RWPE2 (cell line): ENCODE measurements at places on chromosomes 7 and 10.

- no peaks in the 10 kb centered on the region for H3K27me3 ChIP-seq
- no peak overlapping the region for H3K4me3 ChIP-seq
- peaks cover 14% of the 10 kb centered on the region for H3K4me1 ChIP-seq
These were observed 53.7 kb upstream of the DUSP5 start for GRCh38 chr10:110444004-110444337.

DNA sequence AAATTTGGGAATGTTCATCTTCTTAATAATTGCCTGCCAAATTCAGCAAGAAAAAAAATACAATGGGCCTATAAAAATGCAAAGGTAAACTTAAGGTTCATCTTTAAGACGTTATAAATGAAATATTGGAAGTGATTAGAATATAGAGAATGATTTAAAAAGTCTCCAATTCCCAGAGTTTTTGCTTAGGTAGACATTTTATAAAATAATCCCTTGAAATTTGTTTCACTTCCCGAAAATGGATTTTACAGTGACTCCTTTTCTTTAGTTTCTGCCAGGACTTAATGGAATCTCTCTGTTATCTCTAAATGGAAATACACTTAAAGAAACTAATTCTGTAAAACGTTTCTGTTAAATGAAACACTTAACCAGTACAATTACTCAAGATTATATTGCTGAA lies 544.2 kb upstream of the TEX47 start:
- H3K4me1 ChIP-seq, result no peaks in the 10 kb centered on the region
- H3K36me3 ChIP-seq, result no peaks in the 10 kb centered on the region
- H3K27ac ChIP-seq, result no peak overlapping the region
- H3K27me3 ChIP-seq, result peaks cover 9% of the 10 kb centered on the region
- DNase-seq, result no peak

GRCh38 chr7:1665549-1666316 lies 4.3 kb upstream of the ELFN1 start:
- H3K27me3 ChIP-seq, result peaks cover 74% of the 10 kb centered on the region
- no peaks in the 10 kb centered on the region for H3K4me1 ChIP-seq
- H3K4me3 ChIP-seq, result peak overlapping the region; percentile 18
- DNase-seq, result peak; percentile 55

DNA sequence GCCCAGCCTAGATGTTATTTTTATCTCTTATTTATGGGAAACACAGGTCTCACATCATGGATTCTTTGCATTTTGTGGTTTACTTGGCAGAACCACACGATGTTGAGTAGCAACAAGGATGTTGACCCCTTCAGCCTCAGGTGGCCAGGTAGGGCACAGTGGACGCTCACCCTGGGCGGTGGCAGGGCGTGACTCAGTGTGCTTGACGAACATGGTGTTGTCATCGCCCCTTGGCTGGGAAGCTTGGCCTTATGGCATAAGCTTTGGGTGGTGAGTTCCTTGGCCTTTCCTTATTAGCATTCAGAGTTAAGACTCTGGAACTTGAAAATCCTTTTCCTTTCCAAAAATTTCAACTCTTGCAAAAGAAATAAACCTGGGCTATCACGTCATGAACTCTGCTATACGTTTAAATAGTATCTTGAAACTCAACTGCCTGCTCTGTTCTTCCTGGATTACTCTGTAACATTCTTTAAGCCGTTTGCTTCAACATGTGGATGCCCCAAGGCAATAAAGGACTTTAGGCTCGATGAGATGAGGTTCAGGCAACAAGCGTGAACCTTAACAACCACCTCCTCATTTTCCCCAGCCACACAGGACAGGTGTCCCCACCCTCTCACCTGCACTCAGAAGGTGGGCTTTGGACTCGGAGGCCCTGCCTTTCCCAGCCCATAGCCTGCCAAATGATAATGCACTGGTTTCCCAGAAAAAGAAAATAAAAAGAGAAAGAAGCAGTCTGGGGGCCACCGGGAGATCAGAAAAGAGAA lies 22.5 kb upstream of the ECHDC3 start:
- H3K27ac ChIP-seq, result no peak overlapping the region
- no peak overlapping the region for H3K4me3 ChIP-seq
- no peak for DNase-seq
- no peaks in the 10 kb centered on the region for H3K27me3 ChIP-seq

- H3K4me1 ChIP-seq, result no peaks in the 10 kb centered on the region
- no peak overlapping the region for H3K27ac ChIP-seq
- no peaks in the 10 kb centered on the region for H3K36me3 ChIP-seq
- H3K4me3 ChIP-seq, result no peak overlapping the region
- H3K27me3 ChIP-seq, result no peaks in the 10 kb centered on the region
These were observed 59.7 kb downstream of the TLL2 start for GRCh38 chr10:96453856-96454583.
